NCI-H510A (cell line): ENCODE measurements at places on chromosomes 11 and 22.

- DNase-seq: no peak
These were observed 60.8 kb upstream of the CTSC start for GRCh38 chr11:88398372-88398771.

DNA sequence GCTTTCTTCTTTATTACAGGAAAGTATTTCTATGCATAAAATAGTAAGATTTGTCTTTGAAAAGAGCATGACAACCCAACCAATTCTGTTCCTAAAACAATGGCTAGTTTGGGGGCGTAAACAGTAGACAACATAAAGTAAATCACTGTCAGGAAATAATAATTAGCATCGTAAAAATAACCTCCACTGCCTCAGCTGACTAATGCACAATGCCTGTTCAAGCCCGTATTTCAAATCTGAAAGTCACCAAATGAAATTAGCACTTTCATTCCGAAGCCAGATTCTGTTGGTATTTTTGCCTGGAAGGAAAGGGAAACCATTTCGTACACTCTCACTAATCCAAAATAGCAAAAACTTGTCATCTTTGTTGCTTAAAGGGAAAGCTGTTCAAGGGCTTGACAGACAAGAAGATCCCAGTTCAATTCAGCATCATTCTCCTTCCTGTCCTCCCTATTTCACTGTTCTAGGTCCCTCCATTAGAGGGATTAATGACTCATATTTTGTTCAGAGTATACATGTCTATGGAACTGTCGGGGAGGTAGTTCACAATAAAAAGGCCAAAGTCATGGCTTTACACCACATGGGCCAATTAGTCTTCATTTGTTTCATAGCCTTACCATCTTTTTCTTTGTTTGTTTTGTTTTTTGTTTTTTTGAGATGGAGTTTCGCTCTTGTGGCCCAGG is 154.7 kb downstream of the CADM1 start:
- DNase-seq: no peak

- DNase-seq: no peak
These were observed 127.7 kb downstream of the OSBP2 start for GRCh38 chr22:30822216-30823014.

GRCh38 chr11:61473370-61474012 is 35.1 kb upstream of the LRRC10B start:
- DNase-seq: no peak

DNA sequence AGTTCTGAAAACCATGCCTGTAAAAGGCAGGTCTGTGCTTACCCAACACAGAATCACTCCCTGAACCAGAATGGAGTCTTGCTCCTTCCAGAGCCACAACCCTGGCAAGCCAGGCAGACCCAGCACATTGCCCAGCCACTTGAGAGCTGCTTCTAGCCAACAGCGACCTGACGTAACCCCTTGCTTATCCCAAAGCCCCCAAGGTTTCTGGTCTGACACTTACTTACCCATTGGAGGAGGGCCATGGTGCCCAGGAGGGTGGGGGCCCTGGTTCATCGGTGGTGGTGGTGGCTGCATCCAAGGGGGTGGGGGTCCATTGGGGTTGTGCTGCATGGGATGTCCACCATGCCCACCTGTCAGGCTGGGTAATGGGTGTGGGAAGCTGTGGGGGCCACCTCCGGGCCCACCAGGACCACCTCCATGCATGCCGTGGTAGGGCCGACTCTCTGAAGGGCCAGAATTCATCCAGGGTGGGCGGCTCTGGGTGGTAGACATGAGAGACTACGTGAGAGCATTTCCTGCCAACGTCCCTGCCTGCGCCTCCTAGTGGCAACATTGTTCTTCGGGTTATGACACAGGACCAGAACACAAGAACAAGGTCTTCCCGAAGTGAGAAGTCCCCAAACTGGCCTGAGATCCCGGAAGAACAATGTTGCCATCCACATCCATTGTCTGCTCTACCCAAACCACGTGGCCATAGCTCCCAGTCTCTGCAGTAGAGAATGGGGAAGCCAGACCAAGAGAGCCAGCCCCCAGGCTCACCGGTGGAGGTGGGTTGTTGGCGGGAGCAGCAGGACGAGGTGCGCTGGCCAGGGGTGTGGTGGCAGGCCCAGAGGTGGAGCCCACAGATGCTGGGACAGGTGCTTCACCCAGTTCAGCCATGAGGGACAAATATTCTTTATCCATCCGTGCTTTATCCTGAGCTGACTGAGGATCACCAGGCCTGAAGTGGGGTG is 7.8 kb upstream of the PYGM start:
- DNase-seq: no peak

DNA sequence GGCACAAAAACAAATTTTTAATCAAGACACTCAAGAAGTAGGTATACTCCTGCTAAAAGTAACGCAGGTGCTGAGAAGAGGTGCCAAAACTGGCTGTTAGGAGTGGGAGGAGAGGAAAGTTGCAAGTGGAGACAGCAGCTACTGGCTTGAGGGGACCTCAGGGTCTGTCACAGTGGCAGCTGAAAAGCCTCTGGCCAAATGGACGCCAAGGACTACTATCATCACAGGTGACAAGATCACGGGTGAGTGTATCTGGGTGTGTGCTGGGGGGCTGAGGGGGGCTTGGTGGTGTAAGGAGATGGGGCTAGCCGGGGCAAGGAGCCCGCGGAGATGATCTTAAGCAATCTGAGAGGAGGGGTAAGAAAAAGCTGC is 687 bp downstream of the ZNF202 start:
- no peak for DNase-seq

GRCh38 chr11:113189909-113190667 is 124.3 kb upstream of the TTC12 start:
- DNase-seq: no peak
